Kasumi-1 (cell line): ENCODE measurements at places on chromosomes 2 and 18.

- DNase-seq, result peak; percentile 13
These were observed 7.5 kb downstream of the RALBP1 start for GRCh38 chr18:9482790-9483189.

DNA sequence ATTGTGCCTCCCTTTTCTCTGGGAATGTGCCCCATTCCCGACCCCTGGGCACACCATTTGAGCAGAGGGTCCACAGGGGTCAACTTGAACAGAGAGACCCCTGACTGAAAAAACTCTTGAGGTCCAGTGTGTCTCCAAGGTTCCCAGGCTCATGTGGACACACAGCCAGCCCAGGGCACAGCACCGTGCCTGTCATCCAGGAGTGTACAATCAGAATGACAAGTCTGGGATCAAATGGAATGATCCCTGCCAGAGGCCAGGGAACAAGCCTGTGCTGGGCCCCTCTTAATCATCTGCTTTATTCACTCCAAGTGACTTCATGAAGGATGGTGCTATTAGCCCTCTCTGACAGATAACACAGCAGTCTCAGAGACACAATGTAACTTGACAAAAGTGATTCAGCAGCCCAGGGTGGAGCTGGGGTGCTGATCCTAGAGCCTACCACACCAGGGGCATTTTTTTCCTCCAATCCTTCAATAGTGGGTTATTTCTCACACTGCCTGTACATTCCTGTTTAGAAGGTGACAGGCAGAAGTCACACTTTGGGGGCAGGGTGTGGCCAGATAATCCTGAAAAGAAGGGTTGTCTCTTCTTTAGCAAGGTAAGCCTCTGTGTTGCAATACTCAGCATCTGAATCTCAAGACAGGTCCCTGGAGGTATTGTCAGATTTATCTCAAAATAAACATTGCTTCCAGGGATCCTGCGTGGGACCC lies 84.0 kb upstream of the TMEM200C start:
- no peak for DNase-seq

- no peak for DNase-seq
These were observed 318.1 kb downstream of the PARD3B start for GRCh38 chr2:204863336-204863735.

GRCh38 chr2:175152242-175152641 lies 15.8 kb downstream of the ATF2 start:
- DNase-seq, result no peak

GRCh38 chr18:6145645-6146306 lies 250.5 kb upstream of the TMEM200C start:
- no peak for DNase-seq

DNA sequence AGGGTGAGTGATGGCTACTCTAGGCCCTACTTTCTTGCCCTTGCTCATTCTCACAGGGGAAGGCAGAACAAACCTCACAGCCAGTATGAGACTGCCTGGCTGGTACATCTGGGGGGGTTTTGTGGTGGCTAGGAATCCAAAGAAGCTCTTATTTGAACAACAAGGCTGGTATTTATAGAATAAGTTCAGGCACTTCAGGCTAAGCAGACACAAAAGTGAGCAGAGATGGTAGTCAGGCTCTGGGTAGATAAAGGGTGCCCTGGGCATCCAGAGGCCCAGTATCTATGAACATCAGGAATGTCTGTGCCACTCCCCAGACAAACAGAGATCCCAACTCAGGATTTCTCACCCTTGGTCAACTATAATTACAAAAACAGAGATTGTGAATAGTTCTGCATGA lies 57.2 kb upstream of the RTN4 start:
- no peak for DNase-seq

DNA sequence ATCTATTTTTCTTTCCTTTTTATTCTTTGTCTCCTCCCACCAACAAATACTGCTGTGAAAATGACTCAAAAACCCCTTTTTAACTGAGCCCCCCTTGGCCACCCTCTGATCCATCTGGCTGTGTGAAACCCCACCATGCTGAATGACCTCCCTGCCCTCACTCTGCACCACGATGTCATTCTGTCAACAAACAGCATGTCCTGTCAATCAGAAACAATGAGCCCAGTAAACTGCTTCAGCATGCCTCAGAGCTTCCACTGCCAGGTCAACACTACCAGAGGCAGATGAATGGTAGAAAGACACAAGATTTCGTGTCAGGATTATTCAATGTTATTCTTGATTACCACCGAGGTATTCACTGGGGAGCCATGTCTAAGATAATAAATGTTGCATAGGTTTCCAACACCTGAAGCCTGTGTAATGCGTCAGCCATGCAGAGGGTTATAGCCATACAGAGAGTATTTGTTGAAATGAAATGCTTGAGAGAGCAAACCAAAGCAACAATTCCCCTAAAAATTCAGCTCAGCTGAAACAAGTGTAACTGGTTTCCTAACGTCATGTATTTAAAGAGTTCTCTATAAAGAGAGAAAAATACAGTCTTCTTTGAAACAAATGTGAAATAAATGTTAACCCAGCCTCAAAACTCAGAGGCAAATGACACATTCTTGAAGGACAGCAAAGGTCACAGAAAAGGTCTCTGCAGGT lies 76.7 kb downstream of the LRP2 start:
- no peak for DNase-seq

- DNase-seq, result peak; percentile 36
These were observed 476.7 kb upstream of the RAB6C start for GRCh38 chr2:129502781-129503180.

GRCh38 chr18:73638709-73639108 lies 508.9 kb downstream of the FBXO15 start:
- DNase-seq, result no peak

- DNase-seq, result no peak
These were observed 39.1 kb downstream of the ATOH8 start for GRCh38 chr2:85792783-85793441.

DNA sequence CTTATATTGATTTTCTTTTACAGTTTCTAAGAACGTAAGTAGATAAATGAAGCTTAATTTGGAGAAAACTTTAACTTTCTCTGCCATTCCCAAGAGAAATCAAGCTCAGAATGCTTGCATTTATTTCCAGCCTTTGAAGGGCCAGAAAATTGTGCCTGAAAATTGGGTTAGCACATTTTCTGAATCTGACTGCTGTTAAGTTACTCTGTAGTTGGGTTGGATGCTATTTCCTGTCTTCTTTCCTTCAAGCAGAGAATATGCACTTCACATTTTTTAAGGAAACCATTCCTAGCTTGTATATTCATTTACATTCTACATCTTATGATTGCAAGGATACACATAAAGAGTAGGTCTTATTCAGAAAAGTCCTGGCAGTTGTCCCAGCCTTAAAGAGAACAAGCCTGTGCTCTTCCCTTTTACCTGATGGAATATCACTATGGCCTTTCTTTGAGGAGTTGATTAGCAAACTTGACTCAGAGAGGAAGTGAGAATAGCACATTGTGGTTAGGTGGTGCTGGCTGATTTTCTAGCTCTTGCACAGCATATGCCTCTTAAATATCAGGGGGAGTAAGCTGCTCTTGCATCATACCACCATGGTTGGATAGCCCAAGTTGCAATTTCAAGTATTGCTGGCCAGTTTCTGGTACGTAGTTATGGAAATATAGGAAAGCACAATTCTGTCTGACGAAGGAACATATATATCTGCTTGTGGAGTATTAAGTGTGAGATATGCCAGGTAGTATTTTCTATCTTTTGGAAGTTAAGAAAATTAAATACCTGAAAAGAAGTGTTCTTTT lies 133.7 kb downstream of the COMMD1 start:
- peak; percentile 97 for DNase-seq

DNA sequence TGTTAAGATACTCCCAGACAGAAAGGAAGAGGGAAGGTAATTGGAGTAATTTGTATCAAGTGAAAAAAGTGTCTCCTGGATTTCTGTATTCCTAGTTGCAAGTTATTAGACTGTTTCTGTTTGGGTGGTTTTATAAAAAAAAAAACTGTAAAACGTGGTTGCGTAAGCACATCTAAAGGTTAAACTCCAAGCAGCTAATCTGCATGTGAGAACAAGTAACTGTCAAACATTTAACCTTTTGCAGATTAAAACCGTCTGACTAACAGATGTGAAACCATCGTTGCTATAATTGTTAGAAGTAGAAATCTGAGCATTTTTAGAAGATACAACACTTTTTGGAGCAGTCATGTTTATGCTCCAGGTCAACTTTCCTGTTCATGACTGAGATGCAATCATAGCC lies 72.3 kb downstream of the AFF3 start:
- DNase-seq, result no peak

- no peak for DNase-seq
These were observed 65.0 kb downstream of the EPB41L5 start for GRCh38 chr2:120077896-120078295.

DNA sequence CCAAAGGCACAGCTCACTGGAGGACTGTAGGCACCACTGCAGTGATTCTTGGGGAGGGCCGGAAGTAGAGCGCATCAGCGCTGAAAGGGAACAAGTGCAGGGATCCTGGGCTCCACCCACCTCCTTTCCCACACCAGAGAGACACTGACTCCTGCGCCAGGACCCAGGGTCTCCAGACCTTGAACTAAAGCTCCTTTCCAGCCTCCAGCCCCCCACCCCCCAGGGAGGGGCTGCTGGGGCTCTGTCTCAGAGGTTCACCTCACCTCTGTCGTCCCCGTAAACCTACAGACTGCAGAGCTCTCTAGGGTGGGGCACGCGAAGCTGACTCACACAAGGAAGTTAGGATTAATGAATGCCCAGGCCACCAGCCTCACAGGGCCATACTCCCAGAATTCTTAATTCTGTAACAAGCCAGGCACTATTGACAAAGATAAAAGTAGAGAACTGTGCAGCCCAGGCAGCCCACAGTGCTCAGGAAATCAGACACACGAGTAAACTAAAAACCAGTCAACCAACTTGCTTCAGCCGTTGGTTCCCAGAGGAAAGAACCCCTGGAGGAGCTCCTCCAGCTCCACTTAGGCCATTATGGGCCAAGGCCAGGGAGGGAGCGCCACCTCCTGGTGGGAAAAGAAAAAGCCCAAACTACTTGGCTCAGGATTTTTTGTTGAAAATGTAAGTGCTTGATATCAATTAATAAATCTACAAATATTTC lies 45.1 kb upstream of the ACAA2 start:
- DNase-seq, result peak; percentile 60

GRCh38 chr2:9144617-9145016 lies 62.0 kb upstream of the ASAP2 start:
- no peak for DNase-seq

DNA sequence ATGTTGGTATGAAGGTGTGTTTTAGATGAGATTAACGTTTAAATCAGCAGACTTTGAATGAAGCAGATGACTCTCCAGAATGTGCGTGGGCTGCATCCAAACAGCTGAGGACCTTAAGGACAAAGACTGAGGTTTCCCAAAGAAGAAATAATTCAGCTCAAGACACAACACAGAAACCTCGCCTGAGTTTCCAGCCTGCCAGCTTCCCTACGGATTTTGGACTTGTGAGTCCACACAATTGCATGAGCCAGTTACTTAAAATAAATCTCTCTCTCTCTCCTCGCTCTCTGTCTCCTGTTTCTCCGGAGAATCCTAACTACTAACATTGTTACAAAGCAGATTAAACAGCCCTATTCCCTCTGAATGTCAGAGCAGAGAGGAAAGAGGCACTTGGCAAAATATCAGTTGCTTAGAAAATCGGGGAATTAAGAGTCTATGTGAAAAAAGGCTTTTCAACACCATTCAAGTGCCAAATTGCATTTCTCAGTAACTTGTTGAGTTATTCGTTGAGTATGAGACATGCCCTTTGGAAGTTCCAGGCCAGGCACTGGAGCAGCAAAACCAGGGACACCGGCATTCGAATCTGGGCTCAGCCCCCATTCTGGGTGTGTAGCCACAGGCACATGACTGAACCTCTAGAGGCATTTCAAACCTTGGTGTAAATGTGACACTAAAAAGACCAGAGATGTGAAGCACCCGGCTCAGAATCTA lies 174.6 kb upstream of the PID1 start:
- DNase-seq, result no peak

GRCh38 chr2:11621410-11621809 lies 48.6 kb downstream of the NTSR2 start:
- DNase-seq, result no peak

- DNase-seq, result peak; percentile 52
These were observed 858.5 kb upstream of the PIK3C3 start for GRCh38 chr18:41096504-41096903.

- DNase-seq, result no peak
These were observed 63.7 kb upstream of the POU3F3 start for GRCh38 chr2:104790100-104790811.

DNA sequence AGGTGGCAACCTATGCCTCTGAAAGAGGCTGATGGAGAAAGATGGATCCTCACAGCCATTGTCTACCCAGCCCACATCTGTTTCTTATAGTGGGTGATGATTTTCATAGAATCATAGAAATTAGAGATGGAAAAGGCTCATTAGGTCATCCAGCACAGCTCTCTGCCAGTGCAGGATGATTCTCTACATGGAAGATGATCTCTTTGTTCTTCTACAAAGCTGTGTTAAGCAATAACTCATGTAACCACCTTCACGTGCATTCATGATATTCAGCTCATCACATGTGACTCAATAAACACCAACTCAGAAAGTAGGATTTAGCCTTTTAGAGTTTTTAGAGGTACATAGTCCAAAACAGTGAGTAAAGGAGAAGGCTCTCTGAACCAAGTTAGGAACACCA lies 539.4 kb upstream of the ID2 start:
- no peak for DNase-seq

DNA sequence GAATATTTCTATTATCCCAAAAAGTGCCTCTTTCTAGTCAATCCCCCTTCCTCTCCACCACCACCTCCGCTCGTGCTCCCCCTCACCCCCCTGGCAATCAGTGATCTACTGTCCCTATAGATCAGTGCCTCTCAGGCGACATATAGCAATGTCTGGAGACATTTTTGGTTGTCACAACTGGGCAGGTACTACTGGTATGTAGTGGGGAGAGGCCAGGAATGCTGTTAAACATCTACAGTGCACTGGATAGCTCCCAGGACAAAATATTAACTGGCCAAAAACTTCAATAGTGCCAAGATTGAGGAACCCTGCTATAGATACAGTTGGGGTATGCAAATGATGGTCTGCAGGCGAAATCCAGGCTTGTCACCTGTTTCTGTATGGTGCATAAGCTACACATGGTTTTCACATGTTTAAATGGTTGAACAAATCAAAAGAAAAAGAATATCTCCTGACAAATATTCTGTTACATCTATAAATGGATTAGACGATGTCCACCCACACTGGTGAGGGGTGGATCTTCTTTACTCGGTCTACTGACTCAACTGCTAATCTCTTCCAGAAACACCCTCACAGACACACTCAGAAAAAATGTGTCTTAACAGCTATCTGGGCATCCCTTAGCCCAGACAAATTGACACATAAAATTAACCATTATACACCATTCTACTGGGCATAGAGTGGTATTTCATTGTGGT lies 25.5 kb downstream of the DPYSL5 start:
- DNase-seq, result no peak

DNA sequence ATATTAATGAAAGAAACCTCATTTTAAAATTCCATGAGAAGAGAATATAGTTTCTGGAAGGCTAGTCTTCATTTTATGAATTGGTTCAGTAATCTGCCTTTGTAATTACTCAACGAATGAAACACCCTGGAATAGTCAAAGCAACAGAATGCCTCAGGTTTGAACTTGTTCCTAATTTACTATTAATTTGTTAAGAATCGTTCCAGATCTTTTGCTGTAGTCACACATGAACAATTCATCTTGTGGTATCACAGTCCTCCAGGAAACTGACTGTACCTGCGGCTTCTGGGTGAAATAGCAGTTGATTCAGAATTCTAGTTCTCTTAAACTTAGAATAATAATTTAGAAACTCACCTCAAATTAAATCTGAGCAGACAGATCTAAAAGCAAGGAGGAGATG lies 282.7 kb upstream of the MAP2 start:
- no peak for DNase-seq
